ENCODE measurements at places on chromosomes 11 and 22. TPM values are rescaled to one million over a fixed set of nuclear protein-coding genes. Genes with fewer than 3 reads are reported as not detected.

DNA sequence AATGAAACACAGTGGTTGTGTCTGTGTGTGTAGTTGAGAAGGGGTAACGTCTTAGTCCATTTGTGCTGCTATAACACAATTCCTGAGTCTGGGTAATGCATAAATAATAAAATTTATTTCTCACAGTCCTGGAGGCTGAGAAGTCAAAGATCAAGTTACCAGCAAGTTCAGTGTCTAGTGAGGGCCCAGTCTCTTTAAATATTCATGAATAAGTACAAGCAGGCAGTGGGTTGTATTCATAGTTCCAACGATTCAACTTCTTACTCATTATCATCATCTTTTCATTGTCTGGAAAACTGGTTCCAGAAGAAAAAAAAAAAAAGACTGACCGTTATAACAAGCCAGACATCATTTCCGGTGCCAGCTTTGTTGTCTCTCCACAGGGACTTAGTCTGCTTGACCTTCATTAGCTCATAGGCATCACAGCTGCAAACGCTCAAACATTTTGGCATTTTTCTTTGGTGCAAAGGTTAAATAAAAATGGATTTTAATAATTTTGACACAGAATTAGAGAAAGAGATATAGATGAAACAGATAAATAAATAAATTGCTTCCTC, 1297.5 kb downstream of the LRRC4C start:
- peaks cover 2% of the 10 kb centered on the region for H3K36me3 ChIP-seq
- no peaks in the 10 kb centered on the region for H3K27me3 ChIP-seq
- no peak overlapping the region for H3K27ac ChIP-seq

GRCh38 chr11:59418156-59418555, 8.1 kb downstream of the OR5A2 start:
- no peaks in the 10 kb centered on the region for H3K36me3 ChIP-seq
- H3K27ac ChIP-seq: no peak overlapping the region

GRCh38 chr11:41897991-41898390, 438.5 kb upstream of the LRRC4C start:
- H3K4me1 ChIP-seq: no peaks in the 10 kb centered on the region
- H3K4me3 ChIP-seq: no peak overlapping the region
- H3K27ac ChIP-seq: no peak overlapping the region

Gene KRTAP5-7
- not detected for total RNA-seq
